A549 treated with Hydrocortisone at 1 μM for 4 hours (cell line): ENCODE measurements at places on chromosomes 7 and 10. TPM values are rescaled to one million over a fixed set of nuclear protein-coding genes. Genes with fewer than 3 reads are reported as not detected.

HMX2 gene
- 0.10 to 0.15 TPM (median 0.12 TPM) in 4 of 5 replicates, not detected in the other for total RNA-seq

EGR2 gene
- total RNA-seq = 0.21 to 0.52 TPM (median 0.28 TPM) in 5 replicates

SEPTIN7 gene
- total RNA-seq = 172 to 251 TPM (median 205 TPM) in 5 replicates

TEX47 gene
- not detected in 5 replicates for total RNA-seq

TAS2R41 gene
- not detected in 5 replicates for total RNA-seq

TMEM196 gene
- not detected in 5 replicates for total RNA-seq

ZNF746 gene
- total RNA-seq = 18.2 to 19.2 TPM (median 18.6 TPM) in 5 replicates

OR2A42 gene
- total RNA-seq = not detected in 5 replicates

SDK1 gene
- total RNA-seq = 0.37 to 0.61 TPM (median 0.45 TPM) in 5 replicates

TAS2R4 gene
- 0.06 to 0.18 TPM (median 0.10 TPM) in 5 replicates for total RNA-seq

CPEB3 gene
- total RNA-seq = 0.26 to 0.40 TPM (median 0.33 TPM) in 5 replicates

AGR2 gene
- total RNA-seq = 97.1 to 153 TPM (median 143 TPM) in 5 replicates

LBX1 gene
- not detected in 5 replicates for total RNA-seq

WAC gene
- total RNA-seq = 54.8 to 81.8 TPM (median 69.6 TPM) in 5 replicates

GPR37 gene
- total RNA-seq = 0.51 to 0.85 TPM (median 0.67 TPM) in 5 replicates

MNX1 gene
- 4.1 to 4.8 TPM (median 4.6 TPM) in 5 replicates for total RNA-seq

ENTPD1 gene
- total RNA-seq = 0.03 to 0.37 TPM in 2 of 5 replicates, not detected in the others

SLC16A12 gene
- total RNA-seq = 0.43 to 0.89 TPM (median 0.55 TPM) in 5 replicates

GSTO2 gene
- total RNA-seq = 1.7 to 2.4 TPM (median 1.9 TPM) in 5 replicates

EN2 gene
- 0.68 to 0.97 TPM (median 0.83 TPM) in 5 replicates for total RNA-seq

COL17A1 gene
- total RNA-seq = 1.7 to 2.4 TPM (median 2.2 TPM) in 5 replicates

GHRHR gene
- 0.41 TPM in 1 of 5 replicates, not detected in the others for total RNA-seq

HDAC9 gene
- total RNA-seq = 0.09 to 0.25 TPM (median 0.14 TPM) in 5 replicates

HOXA5 gene
- 4.1 to 5.9 TPM (median 4.2 TPM) in 5 replicates for total RNA-seq

CALML5 gene
- total RNA-seq = not detected in 5 replicates

NXPH1 gene
- total RNA-seq = not detected in 5 replicates

SH2D4B gene
- 0.03 TPM in 2 of 5 replicates, not detected in the others for total RNA-seq
